CD4-positive, alpha-beta T cell treated with Interleukin-21 for 1 hour (primary cell): ENCODE measurements at places on chromosomes 2 and 18.
A peak's percentile ranks its signal among the peaks of the same experiment; 100 is the strongest.

DNA sequence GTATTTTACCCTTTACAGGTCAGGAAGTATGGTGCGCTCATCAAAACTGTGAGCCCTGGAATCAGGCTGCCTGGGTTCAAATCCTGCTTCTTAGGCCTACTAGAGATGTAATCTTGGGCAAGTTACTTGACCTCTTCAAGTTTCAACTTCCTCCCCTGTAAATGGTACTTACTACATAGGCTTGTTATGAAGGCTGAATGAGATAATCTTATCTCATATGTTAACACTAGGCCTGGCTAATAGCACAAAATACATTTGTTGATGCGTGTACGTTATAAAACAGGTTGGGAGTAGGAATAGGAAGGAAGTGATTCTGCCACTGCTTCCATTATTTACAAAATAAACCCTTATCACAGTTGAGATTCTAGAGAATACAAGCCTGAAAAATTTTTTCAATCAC lies 1.7 kb upstream of the RFTN2 start:
- DNase-seq = no peak

DNA sequence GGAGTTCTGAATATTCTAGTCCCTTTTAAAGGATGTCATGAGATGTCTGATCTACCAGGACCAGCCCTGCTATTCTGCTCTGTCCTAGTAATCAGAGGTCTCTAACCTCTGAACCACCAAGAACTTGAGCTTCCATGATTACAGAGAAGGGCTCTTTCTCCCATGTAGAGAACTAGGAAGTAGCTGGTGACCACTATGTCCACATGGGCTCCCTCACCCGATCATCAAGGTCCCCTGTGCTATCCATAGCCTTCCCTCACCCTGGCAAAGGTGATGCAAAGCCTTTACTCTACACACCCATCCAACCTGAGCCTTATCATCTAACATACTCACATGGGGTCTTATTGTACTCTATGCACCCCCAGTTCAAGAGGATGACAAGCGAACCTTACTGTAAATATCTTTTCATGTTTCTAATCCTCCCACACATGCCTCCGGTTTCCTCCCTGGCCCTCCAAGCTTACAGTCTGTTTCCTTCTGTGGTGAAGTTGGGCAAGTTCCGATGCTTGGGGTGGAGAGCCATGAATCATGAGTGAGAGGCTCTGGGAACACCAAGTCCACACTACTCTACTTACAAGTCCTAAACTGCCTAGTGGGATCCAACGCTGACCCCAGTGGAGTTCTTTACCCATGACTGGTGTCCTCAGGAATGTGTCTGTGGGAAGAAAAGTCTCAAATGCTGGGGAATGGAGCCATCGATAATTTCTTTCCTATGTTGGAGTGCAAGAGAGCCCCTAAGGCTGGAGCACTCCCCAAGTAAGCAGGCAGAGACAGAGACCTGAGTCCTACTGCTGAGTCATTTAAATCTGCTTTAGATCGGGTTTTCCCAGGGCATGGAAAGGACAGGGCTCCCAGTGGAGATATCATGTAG lies 73.3 kb upstream of the KLF7 start:
- no peak for DNase-seq

- peak; percentile 64 for DNase-seq
These were observed 73.2 kb downstream of the MBP start for GRCh38 chr18:77059294-77059916.

- DNase-seq = no peak
These were observed 2.5 kb downstream of the ANXA4 start for GRCh38 chr2:69744456-69744855.

DNA sequence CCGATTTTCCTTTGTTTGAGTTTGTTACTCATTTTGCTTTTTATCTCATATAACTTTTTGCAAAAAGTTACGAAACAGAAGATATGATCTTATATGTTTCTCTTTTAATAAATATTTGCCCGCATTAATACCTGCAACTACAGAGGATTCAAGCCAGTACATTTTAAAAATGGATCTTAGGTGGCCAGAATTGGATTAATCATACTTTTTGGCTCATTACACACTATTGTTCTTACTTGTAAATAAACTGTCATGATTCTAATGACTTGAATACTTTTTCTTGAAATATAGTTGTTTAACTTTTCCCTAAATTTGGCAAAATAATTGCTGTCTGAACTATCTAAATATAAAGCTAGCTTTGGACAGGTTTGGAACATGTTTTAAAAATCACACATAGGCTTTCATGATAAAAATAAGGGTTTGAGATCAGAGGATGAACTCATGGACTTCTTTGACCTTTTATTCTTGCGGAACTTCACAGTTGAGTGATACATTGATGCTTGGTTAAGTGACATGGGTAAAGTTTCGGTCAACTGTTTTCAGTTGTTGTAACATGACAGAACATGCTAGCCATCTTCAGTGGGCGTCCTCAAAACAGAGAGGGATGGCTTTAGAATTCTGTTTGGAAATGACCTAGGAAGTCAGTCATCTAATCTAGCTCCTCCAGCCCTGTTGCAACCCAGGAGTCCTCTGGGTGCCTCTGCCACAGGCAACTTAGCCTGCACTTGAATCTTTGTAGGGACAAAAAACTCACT lies 44.5 kb downstream of the LTBP1 start:
- no peak for DNase-seq

- DNase-seq = no peak
These were observed 43.3 kb downstream of the FER1L5 start for GRCh38 chr2:96685577-96686459.

DNA sequence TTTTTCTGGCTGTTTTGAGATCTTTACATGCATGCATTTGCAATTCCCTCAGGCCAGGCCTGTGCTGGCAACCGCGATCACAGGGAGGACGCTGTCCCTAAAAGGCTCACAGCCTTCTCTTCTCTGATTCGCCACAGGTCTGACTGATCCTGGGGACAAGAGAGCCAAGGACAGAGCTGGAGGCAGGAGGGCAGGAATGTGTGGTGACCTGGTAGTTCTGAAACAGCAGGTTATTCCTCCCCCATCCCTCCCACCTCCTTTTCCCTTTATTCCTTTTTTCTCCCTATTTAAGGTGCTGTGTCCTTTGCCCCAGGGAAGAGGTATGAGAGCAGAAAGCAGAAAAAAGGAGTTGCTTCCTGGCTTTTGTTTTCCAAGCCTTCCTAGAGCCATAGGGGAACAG lies 21.9 kb downstream of the TMEM177 start:
- DNase-seq = no peak

DNA sequence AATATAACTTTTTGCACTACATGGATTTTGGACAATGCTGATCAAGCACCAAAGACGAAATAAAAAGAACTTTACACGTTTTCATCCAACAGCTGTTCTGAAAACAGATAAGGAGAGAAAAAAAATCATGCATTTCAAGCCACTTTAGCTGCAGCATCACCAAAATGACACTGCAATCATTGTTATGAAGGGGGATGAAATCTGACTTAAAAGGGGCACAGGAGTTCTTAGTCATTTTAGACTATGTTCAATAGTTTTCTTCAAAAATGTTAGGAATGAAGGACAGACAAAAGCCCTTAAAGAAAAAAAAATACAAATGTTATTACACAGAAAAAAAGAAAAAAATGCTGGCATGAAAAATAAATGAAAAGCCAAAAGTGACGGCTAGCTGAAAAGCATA lies 71.2 kb downstream of the CUL3 start:
- no peak for DNase-seq

GRCh38 chr2:27085673-27086089 lies 891 bp upstream of the KHK start:
- peak; percentile 29 for DNase-seq

GRCh38 chr2:176140513-176141317 lies 10.6 kb upstream of the HOXD4 start:
- peak; percentile 62 for DNase-seq

- no peak for DNase-seq
These were observed 131.3 kb upstream of the UNC80 start for GRCh38 chr2:209640358-209640757.

- DNase-seq = no peak
These were observed 422.6 kb upstream of the ID2 start for GRCh38 chr2:8259106-8259840.

GRCh38 chr2:197969391-197969893 lies 165.0 kb downstream of the PLCL1 start:
- DNase-seq = no peak

GRCh38 chr2:45224993-45225380 lies 215.7 kb upstream of the SIX2 start:
- DNase-seq = no peak

DNA sequence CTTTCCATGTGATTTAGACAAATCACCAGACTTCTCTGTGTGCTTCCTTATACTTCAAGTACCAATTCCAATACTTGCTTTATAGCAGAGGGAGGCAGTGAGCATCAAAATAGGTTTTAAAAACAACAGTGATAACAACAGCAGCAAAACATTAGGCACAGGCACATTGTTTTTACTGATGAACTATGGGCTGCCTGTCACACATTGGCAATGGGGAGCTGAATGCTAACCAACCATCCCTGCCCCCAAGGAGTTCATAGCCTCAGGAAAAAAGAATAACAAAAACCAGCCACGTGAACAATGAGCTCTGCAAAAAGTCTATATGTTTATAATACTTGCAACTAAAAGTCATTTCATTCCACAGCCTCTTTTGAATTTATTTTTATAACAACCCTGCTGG lies 287.9 kb upstream of the TRIB2 start:
- DNase-seq = no peak

GRCh38 chr2:211033765-211034164 lies 477.4 kb downstream of the CPS1 start:
- DNase-seq = no peak

DNA sequence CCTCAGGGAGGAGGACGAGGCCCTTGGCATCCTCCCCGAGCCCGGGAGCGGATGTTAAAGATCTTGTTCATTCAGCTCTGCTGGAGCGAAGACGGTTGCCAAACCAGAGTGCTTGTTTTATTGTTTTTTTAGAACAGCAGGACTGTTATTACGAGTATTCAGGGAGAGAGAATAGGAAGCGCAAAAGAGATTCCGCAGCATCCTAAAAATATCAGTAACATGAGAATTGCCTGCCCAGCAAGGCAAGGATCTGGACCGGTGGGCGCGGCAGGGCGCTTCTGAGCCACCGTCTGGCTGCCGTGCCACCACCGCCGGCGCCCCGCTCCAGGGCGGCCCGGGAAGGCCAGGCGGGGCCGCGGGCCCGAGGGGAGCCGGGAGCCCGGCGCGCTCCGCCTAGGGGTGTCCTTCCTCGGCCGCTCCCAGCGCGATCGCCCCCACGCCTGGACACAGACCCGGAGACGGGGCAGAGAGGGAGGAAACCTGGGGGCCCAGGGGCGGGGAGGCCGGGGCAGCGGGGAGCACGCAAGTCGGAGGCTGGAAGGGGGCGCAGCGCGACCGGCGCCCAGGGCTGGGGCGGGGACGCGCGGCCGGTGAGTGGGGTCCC lies 843 bp downstream of the CYS1 start:
- no peak for DNase-seq

GRCh38 chr2:237657063-237657462 lies 29.7 kb downstream of the LRRFIP1 start:
- DNase-seq = no peak
